Adipocyte (in vitro differentiated cells): ENCODE measurements at places on chromosomes 3 and 15.
A peak's percentile ranks its signal among the peaks of the same experiment; 100 is the strongest.

- no peak for DNase-seq
These were observed 39.6 kb downstream of the SCAP start for GRCh38 chr3:47436180-47436579.

GRCh38 chr3:9644245-9644644 is 5.1 kb upstream of the MTMR14 start:
- no peak for DNase-seq

DNA sequence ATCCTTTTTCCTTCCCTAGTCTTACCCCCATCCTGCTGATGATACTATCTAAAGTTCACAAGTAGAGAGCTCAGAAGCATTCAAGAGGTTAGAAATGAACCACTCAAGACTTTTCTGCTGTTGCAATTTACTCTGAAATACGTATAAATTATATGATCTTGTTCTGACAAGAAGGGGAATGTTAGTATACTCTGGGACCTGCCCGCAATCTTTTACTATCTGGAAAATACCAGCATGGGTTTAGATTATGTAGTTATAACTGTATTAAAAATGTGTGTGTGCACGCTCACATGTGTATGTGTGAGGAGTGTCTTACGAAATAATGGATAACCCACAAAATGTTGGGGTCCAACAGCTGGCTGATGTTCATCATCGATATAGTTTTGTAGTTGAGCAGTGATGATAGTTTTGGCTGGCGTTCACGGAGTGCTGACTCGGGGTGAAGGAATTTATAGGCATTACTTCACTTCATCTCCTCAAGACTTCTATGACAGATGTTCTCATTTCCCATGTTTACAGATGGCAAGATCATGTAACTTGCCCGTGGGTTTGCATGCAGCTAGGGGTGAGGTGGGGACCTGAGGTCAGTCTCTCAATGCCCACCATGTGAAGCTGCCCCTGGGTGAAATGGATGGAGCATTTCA is 297.5 kb upstream of the LYSMD4 start:
- DNase-seq: no peak

GRCh38 chr15:34055868-34056595 is 17.0 kb upstream of the AVEN start:
- DNase-seq: peak; percentile 80

GRCh38 chr3:49681232-49681522 is 7.0 kb downstream of the APEH start:
- DNase-seq: no peak

DNA sequence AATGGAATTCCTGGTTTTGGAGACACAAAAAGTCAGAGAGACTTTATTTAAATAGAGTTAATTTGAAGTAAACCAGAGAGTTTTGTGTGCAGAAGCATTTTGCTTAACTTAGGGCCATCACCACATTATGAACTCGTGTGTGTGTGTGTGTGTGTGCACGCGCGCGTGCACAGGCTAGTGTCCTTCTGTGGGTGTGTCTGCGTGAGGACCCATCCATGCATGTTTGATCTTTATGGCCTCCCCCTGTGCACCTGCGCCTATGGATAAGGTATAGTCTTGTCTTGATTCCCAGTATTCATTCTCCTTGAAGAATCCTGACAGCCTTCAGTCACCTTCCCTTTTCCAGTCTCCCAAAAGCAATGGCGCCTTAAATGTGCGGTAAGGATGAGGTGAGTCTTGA is 26.0 kb downstream of the MUC20 start:
- no peak for DNase-seq

- DNase-seq: no peak
These were observed 34.1 kb downstream of the MASP1 start for GRCh38 chr3:187257471-187257870.

DNA sequence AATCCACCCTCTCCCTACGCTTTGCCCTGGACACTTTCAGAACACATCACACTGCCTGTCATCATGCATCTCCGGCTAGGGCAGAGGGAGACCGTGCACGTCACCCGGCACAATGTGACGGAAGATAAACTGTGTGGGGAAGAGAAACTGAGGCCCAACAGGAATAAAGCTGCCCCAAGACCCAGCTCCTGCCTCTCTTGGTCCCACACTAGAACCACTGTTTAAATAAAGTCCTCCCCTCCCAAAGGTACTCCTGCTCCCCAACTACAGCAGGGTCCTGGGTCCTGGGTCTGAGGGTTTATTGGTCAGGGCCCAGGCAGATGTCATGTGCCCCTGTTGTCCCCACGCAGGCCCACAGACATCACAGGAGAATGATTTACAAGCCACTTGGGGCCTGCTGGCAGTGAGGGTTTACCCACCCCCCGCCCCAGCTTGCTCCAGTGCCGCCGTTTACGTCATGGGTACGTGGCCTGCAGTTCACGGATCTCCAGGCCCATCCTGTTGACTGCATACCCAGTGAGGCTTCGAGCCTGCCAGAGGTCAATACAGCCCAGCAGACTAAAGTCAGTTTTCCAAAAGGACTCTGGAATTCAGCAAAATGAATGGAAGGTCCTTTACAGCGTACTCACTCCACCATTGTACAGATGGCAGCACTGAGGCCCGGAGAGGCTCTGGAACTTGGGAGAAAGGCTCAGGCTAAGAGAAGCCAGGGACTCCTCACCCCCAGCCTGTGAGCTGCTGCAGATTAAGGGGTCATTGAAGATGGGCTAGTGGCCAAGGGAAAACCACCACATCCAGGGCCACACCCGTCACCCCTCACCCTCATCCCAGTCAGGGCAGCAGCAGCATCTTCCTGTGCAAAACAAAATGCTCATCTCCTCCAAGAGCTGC is 23.2 kb downstream of the ALS2CL start:
- no peak for DNase-seq

DNA sequence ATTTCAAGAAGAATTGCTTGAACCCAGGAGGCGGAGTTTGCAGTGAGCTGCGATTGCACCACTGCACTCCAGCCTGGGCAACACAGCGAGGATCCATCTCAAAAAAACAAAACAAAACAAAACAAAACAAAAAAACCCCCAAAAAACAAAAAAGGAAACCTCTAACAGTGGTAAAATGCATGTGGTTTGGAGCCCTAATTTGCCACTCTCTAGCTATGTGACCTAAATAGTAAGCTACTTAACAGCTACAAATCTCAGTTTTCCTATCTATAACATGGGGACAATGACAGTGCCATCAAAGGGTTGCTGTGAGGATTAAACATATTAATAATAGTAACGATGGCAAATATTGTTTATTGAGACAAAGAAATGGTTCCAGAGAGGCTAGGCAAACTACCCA is 119.4 kb upstream of the LMOD3 start:
- no peak for DNase-seq

- no peak for DNase-seq
These were observed 75.5 kb downstream of the DAPK2 start for GRCh38 chr15:63970621-63971426.

DNA sequence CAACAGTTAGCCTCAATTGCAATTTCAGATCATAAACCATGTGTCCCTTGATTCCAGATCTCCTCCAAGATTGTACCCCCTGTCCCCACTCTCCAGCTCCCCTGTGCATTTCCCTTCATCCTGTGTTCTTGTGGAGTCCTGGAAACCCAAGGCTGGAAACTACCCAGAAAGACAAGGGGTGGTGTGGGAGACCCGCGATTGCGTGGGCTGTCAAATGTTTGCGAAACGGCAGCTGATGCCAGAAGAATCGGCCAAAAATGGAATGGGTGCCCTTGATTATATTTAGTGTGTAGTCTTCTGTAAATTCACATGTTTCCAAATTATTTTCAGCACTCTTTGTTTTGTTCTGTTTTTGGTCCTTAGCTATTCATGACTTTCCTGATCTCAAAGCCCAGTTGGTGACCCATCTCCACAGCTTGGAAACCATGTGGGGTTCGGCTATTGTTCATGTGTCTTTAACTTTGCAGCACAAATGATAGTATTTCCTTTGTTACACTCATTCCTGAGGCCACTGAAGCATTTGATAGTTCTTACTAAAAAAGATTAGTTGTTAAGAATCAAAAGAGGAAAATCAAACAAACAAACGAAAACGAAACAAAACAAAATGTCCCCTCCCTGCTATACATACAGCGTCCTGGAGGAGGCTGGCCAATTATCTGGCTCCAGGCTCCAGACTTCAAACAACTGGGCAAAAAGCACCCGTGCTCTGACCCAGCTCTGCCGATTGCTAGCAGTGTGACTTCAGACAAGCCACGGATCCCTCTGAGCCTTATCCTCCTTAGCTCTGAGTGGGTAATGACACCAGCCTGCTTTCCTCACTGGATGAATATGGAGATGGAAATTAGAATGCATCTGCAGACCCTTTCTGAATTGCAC is 120.9 kb downstream of the CACNA2D3 start:
- DNase-seq: peak; percentile 28

GRCh38 chr15:48273049-48273448 is 58.2 kb upstream of the DUT start:
- no peak for DNase-seq

GRCh38 chr3:172625404-172625803 is 85.5 kb downstream of the NCEH1 start:
- peak; percentile 32 for DNase-seq

DNA sequence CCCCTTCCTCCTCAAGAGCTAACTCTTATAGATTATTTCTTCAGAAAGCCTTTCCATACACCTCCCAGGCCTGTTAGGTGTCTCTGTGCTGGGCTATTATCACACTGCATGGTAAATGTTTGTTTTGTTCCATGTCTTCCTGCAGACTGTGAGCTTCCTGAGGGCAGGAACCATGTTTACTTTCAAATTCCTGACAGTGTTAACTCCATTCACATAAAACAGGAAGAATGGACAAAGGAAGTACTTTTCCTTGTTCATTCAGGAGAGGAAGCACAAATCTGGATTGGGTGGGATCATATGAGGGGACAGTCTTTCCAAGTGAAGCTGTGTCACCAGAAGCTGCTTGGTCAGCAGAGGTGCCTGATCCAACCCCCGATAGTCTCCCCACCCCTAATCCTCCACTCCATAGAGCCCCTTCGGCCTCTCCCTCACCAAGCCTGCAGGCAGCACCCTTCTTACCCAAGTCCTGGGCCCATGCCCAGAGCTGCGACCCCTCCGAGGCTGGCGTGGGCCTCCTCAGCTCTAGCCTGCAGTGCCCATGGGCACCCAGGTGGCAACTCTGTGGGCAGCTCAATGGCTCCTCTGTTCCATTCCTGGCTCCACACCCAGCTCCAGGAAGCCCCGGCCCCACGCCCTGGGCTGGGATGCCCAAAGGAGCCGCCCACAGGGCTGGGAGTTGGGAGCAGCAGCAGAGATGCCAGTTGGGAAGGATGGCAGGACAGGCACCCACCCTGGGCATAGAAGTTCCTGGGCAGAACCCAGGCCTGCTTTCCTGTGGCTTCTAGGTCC is 6.9 kb downstream of the SHF start:
- no peak for DNase-seq

DNA sequence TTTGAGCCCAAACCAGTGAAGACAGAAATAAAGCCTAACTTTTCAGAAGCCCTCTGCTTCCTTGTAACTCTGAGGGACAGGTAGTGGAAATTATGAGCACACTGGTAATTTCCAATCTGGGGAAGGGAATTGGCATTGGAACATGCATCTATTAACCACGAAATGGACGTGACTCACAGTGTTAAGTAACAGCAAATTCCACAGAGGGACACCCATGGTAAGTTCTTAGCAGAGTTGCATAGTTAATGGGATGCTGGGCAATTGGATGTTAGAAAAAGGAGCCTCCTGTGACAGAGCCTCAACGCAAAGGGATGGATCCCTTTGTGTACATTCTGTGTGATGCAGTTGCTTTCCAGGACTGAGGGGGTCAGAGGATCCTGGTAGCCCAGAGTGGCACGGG is 168.6 kb downstream of the SEMA6D start:
- DNase-seq: no peak

GRCh38 chr3:103057003-103057402 is 622.2 kb downstream of the ZPLD1 start:
- DNase-seq: no peak

DNA sequence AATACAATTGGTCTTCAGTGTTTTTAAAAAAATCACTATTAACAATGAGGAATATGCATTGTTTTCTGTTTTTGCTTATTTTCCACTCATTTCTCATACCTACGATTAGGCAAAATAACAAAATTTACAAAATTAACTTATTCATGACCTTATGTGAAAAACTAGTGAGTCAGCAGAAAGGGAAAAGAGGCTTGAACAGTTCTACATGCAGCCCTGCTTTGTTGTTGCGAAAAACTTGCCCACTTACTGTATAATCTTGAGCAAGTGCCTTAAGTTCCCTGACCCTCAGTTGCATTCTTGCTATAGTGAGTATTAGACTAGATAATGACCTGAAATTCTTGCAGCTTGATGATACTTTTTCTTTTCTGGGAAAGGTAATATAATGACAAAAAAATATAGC is 551.1 kb upstream of the BCHE start:
- DNase-seq: no peak

DNA sequence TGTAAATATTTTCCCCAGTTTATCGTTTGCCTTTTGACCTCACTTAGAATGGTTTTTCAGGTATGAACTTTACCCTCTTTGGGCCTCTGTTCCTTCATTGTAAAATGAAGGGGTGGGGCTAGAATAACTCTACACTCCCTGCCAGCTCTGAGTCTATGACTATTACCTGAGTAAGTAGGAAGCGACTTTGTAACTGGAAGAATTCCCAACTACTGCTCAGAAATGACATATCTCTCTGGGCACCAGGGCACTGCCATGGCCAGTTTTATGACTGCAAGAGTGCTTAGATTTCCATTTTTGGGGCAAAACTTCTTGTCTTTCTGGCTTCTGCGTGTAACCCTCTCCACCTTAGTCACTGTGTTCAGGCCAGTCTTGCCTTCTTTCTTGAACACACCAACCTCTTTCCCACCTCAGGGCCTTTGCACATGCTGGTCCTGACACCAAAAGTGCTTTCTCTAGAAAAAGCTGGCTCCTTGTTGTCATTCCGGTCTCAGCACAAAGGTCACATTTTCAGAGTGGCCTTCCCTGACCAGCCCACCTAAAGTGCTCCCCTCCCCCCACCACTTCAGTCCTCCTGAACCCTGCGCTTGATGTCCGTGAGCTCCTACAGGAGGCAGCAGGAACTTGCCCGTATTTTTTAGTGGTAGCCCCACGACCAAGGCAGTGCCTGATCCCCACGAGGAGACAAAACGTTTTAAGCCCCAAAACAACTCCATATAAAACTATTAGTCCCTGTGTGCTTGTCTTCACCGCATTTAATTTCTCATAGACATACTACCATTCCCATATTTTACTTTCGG is 25.6 kb downstream of the CDCP1 start:
- no peak for DNase-seq

GRCh38 chr3:57559526-57559925 is 3.5 kb downstream of the PDE12 start:
- DNase-seq: peak; percentile 50

- no peak for DNase-seq
These were observed 18.1 kb downstream of the TRPM1 start for GRCh38 chr15:31083370-31083780.

GRCh38 chr3:99620077-99620767 is 18.2 kb upstream of the COL8A1 start:
- DNase-seq: no peak

GRCh38 chr3:195693428-195694216 is 27.2 kb upstream of the MUC20 start:
- no peak for DNase-seq

DNA sequence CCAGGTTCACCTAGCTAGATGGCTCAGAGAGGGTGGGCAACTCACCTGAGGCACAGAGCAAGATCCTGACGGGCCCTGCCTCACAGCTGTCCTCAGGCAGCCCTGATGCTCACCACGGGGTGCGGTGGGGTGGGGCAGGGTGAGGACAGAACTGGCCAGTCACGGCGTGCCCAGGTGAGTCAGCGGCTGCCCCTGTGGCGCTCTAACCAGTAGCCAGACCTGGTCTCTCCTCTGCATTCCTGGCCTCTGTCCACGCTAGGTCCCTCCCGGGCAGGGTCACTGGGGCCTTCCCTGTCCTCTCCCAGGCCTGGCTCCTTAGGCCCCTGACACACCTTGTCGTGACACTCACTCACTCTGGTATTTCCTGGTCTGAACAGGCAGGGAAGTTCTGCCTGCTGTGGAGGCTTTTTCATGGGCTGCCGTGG is 901 bp downstream of the ALS2CL start:
- no peak for DNase-seq
